ENCODE measurements at places on chromosomes 3 and 15. TPM values are rescaled to one million over a fixed set of nuclear protein-coding genes. Genes with fewer than 3 reads are reported as not detected.

GRCh38 chr3:102235679-102236078 lies 199.1 kb upstream of the ZPLD1 start:
- peak; percentile 57 for DNase-seq

DNA sequence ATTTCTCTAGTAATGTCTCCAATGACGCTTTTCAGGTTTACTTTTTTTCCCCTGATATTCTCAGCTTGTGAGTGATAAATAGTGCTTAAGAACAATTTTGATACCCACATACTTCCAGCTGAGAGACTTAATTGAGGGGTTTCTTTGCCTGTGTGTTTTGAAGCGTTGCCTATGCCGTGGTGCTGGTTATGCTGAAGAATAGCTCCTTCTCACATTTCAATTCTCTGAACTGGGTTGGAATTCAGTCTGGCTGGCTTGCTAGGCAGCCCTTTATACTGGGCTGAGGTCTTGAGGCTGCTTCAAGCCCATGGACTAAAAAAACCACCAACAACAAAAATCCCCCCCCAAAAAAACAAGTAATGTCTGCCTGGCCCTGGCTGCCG lies 87.4 kb downstream of the CHST2 start:
- no peak for DNase-seq

Gene NAALADL2
- 19.9 TPM for polyA plus RNA-seq

Gene CFAP92
- polyA plus RNA-seq: 1.7 TPM

Measured in left kidney (tissue), 8 donors.